ENCODE measurements at places on chromosomes 7 and 10.
A peak's percentile ranks its signal among the peaks of the same experiment; 100 is the strongest.

- no peak for DNase-seq
Observed at GRCh38 chr7:135980665-135981180, 3.6 kb upstream of the MTPN start.

GRCh38 chr10:131381576-131381975 is 70.1 kb upstream of the TCERG1L start:
- DNase-seq, result no peak

DNA sequence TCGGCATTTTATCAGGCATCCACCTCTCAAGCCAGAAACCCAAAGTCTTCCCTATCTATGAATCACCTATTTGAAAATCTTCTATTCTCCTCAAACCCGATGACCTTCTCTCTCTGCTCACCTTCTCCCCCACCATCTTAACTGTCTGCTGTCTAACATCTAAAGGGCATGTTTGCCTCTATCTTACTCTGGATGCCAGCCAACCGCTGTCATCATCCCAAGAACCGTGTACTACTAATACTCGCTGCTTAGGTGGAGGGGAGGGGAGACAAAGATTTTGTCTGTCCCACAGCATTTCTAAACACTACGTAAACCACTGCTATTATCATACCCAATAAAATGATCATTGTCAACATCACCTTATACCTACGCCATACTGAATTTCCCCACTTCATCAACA is 29.5 kb downstream of the PAXIP1 start:
- DNase-seq, result no peak

GRCh38 chr10:73079779-73080541 is 16.7 kb downstream of the P4HA1 start:
- DNase-seq, result no peak

DNA sequence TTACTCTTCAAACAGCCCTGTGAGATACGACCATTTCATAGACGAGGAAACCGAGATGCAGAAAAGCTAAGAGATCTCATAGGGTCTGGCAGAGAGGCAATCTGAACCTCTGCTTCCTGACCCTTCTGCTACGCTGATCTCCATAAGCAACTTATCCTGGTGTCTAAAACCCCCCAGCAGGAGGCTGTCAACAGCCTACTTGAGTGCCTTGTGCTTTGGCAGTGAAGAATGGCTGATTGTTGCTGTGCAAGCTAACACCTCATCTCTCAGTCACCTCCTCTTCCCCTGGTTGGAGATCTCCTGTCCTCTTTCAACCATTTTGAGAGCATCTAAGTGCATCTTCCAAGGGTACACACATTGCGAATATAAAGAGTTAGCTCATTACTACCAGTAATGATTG is 86.2 kb downstream of the AOAH start:
- no peak for DNase-seq

GRCh38 chr10:124992462-124993344 is 50.8 kb downstream of the ZRANB1 start:
- peak; percentile 13 for DNase-seq

DNA sequence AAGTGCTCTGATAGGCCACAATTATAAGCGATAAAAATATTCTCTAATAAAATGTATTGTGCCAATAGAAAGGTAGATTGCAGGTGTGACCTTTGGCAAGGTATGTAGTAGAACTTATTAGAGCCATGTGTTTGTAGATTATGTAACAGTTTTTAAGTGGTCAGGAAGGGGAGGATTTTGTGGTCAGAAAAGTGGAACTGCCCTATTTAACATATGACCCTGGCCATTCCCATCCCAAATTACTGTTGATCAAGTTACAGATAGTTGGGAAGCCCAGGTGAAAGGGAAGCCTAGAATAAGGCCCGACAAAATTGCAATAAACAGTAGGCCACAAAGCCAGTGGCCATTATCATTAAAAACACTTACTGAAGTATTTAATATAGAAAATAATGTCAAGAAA is 89.2 kb downstream of the SPAG6 start:
- no peak for DNase-seq

DNA sequence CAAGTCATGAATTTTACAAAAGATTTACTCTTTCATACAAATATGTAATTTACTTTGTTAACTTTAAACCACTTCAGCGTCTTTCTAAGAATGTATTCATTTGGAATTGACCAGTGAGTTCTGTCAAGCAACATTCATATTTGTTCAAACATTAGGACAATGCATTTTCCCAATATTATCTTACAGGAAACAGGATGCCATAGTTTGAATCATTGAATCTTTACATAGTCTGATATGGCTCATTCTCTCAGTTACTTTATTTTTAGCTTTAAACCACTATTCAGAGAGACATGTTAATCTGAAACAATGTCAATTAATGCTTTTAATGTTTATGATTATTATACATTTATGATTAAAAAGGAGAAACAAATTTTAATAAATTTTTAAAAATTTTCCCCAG is 21.1 kb upstream of the MEOX2 start:
- no peak for DNase-seq

- DNase-seq, result no peak
Observed at GRCh38 chr10:123140164-123140982, 4.6 kb downstream of the HMX3 start.

DNA sequence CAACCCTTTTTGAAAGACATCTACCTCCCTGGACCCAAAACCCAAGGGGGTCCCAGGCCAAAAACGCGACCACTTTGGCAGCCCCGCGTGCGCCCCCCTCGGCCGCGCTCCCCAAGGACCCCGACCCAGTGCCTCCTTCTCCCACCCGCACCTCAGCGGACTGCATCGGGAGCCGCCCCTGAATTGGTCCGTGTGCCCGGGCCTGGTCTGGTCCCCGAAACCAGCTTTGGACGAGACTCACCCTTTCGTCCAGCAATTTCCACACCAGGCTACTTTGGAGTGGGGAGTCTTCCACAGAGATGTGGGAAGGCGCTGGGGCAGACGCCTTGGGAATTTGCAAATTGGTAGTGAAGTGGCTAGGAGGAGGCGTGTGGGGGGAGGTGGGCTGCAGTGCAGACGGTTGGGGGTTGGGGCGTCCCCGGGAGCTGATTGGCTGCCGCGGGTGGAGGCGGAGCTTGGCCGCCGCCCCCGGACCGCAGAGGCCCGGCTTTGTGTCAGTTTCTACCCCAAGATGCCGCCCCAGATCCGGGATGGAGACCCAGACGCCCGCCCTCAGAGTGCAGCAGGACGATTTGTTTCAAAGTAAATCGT is 16.9 kb downstream of the TCAF1 start:
- DNase-seq, result no peak

- no peak for DNase-seq
Observed at GRCh38 chr10:93075369-93076221, 1.9 kb downstream of the CYP26A1 start.

DNA sequence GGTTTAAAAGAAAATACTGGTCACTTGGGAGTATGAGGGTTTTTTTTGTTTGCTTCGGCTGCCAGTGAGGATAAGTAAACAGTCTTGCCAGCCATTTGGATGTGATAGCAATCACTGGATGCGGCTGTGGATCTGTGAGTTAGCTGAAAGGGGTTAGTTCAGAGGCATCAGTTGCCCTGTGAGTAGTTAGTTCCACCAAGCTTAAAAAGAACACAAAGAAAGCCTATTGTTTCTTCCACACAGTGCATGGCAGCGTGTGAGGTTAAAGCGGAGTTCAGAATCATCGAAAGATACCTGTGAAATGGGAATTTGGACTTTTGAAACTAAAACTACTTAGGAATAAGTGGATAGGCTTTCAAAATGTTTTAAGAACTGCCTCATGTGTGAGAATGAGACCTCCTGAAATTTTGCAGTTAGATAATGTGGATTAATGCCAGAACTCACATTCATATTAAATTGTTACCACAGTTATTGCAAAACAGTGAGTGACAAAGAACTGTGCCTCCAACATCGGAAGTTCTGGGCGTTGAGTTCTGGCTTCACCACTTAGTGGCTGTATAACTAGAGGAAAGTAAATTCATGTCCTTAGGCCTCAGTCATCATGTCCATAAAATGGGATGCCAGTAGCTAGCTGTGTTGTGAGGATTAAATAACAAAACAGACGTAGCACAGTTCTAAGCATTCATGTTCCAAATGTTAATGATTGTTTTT is 31.3 kb downstream of the KIAA1217 start:
- no peak for DNase-seq

- DNase-seq, result no peak
Observed at GRCh38 chr10:30459283-30459682, 25.3 kb downstream of the MAP3K8 start.

GRCh38 chr10:30967650-30968410 is 63.8 kb downstream of the ZNF438 start:
- DNase-seq, result no peak

GRCh38 chr10:70135684-70136083 is 3.1 kb upstream of the AIFM2 start:
- DNase-seq, result no peak

GRCh38 chr7:28466341-28466740 is 54.0 kb downstream of the CREB5 start:
- no peak for DNase-seq

DNA sequence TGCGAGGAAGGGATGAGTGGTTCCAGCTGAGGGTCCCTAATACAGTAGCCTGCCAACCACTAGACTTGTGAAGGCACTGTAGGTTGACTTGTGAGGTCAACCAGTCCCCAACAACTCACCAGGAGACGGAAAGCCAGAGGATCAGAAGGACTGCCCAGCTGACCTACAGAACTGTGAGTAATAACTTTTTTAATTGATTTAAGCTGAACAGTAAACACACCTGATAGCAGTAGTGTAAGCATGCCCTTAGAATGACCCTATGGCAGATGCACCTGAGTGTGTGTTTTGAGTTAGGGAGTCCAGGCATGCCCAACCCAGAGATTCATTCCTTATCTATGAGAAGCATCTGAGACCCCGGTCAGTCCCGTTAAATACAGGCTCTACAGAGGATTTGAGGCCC is 14.1 kb downstream of the PRLHR start:
- no peak for DNase-seq

DNA sequence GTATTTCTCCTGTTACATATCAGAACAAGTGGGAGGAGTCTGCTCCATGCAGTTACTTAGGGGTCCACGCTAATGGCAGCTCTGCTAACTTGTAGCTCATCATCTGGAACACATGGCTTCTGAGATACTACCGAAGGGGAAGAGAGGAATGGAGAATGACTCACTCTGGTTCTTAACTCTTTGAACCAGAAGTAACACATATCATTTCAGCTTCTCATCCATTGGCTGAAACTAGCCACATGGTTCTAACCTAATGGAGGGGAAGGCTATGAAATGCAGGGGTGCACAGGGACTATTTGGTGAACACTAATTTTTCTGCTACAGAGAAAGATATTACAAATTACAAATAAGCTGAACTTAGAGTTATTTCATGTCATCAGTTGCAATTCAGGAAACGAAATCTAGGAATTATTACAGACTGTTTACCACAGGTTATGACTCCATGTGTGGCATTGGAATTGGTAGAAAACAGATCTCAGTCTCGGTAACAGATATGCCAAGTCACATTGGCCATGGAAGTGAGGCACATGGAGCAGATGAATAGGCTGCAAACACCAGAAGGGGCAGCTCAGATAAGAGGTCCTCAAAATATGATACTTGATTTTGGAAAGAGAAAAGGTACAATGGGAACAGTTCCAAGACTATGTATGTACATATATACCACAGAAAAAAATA is 9.4 kb upstream of the KAT6B start:
- no peak for DNase-seq

- no peak for DNase-seq
Observed at GRCh38 chr7:83468251-83468739, 180.6 kb downstream of the SEMA3E start.

GRCh38 chr7:100493476-100494264 is 9.9 kb downstream of the NYAP1 start:
- DNase-seq, result peak; percentile 37

DNA sequence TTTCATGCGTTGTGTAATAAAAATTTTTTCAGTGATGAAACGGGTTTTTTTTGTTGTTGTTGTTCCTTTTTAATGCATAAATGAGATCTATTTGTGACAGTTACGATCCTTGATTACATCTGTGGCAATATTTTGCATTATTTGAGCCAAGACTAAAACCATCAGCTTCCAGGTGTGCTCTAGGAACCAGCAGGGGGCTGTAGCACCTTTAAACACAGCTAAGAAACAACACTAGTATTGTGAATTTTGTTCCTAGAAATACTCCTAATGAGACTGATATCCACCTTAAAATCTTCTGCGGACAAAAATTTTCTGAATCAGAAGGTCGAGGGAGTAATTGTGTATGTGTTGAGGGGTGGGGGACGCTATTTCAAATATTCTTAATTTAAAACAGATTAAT is 52.6 kb downstream of the FGFBP3 start:
- DNase-seq, result no peak

- no peak for DNase-seq
Observed at GRCh38 chr10:1035201-1035600, 9.5 kb upstream of the IDI2 start.

GRCh38 chr7:15352421-15353206 is 209.2 kb downstream of the AGMO start:
- DNase-seq, result no peak

DNA sequence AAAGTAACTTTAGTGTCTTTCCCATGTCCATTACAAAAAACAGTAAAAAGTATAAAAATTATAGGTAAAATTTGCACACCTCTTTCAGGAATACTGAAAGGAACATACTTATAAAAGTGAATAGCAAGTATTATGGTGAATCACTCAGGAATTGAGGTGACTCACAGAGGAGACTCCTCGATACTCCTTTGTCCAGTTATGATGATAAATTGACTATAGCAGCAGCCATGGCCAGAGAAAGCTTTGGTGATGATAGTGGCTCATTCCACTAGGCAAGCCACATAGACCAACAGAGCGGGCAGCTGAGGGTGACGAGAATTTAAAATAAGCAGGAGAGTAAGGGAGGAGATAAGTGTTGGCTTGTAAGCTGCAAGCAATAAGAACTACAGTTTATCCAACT is 1231.1 kb upstream of the CELF2 start:
- no peak for DNase-seq

DNA sequence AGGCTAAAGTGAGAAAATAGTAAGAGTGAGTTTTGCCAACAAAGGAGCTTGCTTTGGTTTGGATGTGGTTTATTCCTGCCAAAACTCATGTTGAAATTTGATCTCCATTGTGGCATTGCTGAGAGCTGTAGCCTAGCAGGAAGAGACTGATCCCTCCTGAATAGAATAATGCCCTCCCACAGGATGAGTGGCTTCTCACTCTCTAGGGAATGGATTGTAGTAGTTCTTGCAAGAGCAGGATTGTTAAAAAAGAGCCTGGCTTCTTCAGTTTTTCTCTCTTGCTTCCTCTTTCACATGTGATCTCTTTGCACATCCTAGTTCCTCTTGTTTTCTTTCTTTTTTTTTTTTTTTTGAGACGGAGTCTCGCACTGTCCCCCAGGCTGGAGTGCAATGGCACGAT is 34.4 kb downstream of the ASAH2 start:
- DNase-seq, result no peak

DNA sequence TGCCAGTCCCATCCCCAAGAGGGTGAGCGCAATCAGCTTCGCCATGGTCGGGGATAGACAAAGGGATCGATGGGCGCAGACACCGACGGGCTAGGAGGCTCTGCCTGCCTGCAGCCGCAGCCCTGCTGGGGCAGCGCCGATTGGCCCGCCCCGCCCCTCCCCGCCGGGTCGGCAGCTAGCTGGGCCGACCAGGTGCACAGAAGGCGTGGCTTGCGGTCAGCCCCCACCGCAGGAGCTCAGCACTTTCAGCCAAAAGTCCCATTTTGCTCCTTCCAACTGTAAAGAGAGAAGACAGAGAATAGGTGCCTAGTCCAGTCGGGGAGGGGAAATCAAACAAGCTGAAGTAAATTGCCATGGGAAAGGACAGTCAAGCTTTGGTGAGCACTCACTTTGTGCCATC is at the start of gene PON1:
TSS of gene PON1 (minus strand) at position 102 of the 400 bp plus-strand sequence. CDS start at position 45, 57 bp downstream.
- DNase-seq, result no peak

Measured in stimulated activated CD4-positive, alpha-beta T cell treated with anti-CD3 and anti-CD28 coated beads, Interleukin-12 subunit alpha, Interleukin-12 subunit beta, amount 100 ng/mL, for 24 hours (primary cell).